ENCODE measurements at places on chromosomes 2 and 18.
A peak's percentile ranks its signal among the peaks of the same experiment; 100 is the strongest.

DNA sequence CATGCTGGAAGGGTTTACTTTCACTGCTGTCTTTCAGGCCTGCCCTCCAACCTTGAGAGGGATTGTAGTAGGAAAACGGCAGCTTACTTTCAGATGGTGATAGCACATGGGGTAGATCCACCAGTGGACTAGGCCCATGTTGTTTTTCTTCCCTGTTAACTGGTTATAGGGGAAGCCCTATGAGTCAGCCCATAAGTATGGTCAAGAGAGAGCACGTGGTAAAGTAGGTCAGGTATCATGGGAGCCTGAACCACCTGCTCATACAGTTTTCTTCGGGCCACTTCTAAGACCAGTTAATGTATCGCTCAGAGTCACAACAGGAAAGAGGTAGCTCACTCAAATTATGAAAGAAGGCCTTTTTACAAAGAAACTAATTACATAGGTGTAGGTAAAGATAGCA is 33.0 kb downstream of the PDK1 start:
- no peak for DNase-seq

- DNase-seq: no peak
These were observed 123.3 kb upstream of the RND3 start for GRCh38 chr2:150610670-150611279.

DNA sequence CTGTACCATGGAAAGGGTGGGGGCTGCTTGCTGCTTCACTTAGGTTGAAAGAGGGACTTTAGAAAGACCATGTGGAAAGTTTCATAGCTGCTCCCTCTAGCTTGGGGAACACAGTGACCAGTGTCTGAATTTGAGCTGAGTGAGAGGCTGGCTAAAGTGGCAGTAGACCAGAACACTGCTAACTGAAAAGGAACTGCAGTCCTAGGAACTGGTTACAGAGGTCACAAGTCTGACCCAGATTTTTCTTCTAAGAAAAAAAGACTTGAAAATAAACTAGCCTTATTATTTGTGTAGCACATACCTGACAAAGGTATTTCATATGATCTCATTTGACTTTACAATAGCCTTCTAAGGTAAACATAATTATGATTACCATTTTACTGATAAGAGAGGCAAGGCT is 153.6 kb downstream of the FSHR start:
- no peak for DNase-seq

GRCh38 chr18:63267975-63268721 is 51.4 kb downstream of the BCL2 start:
- DNase-seq: no peak

GRCh38 chr2:138500592-138501424 is 762 bp upstream of the SPOPL start:
- peak; percentile 52 for DNase-seq

DNA sequence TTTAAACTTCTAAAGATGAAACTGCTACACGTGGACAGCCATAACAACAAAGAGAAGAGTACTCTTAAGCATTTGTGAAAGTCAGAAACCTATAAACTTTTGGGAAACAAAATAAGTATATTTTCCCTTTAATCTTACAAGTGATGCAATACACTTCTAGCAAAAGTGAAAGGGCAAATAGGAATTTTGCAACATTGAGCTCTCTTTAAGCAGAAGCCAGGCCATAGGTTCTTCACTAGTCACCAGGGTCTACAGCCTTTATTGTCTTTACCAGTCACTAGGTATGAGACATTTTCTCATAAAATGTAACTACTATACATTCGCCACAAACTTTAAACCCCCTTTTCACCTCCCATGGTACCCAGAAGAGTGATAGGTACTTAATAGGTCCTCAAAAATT is 37.5 kb downstream of the SCN1A start:
- no peak for DNase-seq

- no peak for DNase-seq
These were observed 74.2 kb upstream of the KLF7 start for GRCh38 chr2:207239754-207240494.
